Stimulated activated CD4-positive, alpha-beta T cell treated with anti-CD3 and anti-CD28 coated beads, Interleukin-15, amount 100 ng/mL, for 1 hour (primary cell): ENCODE measurements at places on chromosomes 11 and 22.

DNA sequence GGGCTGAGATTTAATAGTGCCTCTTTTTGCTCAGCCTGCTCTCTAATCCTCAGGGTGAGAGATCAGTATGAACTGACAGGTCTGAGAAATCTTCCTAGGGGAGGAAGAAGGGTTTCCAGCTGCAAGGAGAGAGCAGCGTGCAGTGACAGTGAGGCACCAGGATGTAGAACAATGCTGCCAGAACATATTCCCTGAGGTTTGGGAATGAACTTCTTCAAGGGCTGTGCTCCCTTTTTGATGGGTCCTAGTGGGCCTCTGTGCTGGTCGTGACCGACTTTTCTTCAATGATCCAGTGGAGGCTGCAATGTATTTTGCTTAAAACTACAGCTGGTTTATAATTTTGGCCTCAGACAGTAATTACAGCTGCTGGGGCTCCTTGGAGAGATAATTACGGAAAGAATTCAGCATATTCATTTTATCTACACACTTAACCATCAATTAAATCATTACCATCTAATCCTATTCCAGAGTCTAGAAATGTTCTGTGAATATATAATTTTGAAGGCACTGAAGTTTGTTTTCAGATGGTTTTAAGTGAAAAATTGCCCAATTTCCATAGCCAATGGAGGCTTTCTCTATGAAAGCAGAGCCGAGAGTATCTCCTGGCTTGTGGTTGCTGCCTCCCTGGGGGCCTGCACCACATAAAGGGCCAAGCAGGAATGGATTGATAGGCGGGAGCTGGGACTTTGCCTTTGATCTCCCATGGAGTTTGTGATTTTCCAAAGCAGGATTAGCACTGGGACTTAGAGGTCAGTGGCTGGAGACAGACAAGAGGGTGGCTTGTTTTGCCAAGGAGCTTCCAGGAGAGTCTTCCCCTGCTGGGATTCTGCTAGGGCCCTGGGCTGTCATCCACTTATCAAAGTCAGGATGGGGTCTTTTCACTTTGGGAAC, 41.0 kb upstream of the OLFML1 start:
- no peak for DNase-seq

DNA sequence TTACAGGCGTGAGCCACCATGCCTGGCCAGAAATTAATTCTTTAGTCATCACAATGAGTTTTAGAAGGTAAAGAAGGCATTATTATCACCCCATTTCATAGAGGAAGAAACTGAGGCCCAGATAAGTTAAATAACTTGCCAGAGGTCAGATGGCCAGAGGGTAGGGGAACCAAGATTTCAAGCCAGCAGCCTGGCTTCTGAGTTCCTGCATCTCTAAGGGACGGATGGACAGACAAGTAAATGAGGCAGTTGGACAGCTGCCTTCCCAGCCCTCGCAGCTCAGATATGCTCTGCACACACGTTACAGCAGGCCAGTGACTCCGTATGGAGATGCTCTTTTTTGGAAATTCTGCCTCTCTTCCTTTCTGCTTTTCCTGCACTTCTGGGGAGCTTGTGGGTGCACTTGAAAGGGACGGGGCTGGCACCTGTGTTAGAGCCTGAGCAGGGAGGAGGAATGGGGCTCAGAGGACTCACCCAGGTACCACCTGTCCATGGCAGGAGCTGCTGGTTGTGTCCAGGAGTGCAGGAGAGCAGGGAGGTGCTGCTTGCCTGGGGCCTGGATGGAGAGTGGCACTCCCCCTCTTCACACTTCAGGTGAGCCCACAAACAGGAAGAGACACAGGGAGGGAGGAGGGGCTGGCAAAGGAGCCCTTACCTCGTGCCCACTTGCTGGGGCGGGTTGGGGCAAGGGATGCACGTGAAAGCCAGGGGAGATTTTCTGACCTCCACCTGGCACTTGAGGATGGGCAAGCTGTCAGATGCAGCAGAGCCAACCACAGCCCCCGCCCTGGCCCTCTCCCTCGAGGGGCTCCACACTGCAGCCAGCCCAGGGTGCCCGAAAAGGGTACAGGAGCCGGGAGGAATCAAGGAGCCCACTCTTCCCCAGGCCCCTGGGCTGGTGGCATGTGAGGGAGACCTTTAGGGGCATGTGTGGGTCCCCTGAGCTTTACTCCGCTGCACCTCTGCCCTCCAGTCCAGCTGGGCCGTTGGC, 3.3 kb upstream of the FXYD2 start:
- DNase-seq = no peak

- no peak for DNase-seq
These were observed 435 bp upstream of the TAF6L start for GRCh38 chr11:62770778-62771143.

GRCh38 chr22:44289414-44290171, 23.2 kb downstream of the SHISAL1 start:
- DNase-seq = no peak

DNA sequence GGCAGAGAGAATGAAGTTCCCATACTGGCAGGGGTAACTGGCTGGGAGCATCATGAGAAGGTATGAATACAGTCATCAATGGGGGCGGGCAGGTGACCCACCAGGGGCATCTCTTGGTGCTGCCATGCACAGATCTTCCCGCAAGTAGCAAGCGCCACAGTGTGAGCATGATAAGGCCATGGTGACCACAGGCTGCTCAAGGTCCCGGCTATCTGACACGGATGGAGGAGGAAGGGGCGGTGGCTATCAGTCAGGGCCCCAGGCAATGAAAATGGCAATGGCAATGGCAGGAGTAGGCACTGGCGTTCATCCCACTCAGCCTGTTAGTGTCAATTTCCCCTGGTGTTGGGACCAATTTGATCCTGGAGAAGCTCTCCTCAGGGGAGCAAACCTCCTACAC, 21.6 kb downstream of the ASCL2 start:
- DNase-seq = no peak

DNA sequence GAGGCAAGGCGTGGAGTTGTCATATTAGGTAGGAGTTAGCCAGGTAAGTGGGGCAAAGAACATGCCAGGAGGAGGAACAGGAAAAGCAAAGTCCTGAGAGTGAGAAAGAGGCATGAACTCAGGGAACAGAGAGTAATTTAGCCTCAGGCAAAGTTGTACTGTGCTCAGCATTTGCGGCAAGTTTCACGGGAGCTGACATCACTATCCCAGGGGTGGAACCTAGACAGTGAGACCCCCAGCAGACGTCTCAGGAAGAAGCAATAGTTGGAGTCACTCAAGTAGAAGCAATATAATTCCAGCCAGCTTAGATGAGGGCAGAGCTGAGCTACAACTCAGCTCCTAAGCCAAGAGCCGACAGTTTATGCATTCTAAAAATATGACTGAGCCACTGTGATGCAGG, 426.0 kb upstream of the ISX start:
- no peak for DNase-seq

DNA sequence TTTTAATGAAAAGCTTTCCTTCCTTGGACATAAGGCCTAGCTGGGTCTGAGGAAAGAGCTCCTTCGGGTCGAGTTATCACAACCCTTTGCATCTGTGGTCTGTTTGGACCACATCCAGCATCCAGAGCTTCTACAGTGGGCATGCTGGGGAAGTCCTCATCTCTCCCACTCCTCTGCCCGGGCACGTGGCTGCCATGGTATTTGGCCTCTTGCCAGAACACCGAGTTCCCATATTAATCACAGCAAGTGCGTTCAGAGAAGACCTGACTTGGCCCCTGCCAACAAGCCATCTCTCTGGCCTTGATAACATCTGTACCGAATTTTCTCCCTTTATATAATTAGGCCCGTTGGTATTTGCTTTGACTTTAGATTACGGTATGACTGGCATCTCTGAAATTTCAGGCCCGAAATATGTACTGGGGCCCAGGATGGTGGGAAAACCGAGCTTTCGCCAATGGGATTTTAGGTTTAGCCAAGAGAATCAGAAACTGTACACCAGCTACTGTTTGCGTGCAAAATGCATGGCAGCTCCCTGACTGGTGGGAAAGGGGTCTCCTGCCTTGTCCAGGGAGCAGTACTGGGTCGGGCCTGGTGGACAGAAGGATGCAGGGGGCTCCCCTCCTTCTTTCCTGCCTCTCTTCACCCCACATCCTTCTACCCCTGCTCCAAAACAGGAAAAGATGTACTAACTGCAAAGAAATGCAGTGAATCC, 90.0 kb downstream of the MICAL2 start:
- no peak for DNase-seq

- DNase-seq = no peak
These were observed 138.1 kb downstream of the PGR start for GRCh38 chr11:100991541-100991940.

GRCh38 chr11:117877120-117877784, 794 bp upstream of the FXYD6 start:
- DNase-seq = no peak

GRCh38 chr11:110977661-110978060, 265.4 kb upstream of the ARHGAP20 start:
- no peak for DNase-seq

DNA sequence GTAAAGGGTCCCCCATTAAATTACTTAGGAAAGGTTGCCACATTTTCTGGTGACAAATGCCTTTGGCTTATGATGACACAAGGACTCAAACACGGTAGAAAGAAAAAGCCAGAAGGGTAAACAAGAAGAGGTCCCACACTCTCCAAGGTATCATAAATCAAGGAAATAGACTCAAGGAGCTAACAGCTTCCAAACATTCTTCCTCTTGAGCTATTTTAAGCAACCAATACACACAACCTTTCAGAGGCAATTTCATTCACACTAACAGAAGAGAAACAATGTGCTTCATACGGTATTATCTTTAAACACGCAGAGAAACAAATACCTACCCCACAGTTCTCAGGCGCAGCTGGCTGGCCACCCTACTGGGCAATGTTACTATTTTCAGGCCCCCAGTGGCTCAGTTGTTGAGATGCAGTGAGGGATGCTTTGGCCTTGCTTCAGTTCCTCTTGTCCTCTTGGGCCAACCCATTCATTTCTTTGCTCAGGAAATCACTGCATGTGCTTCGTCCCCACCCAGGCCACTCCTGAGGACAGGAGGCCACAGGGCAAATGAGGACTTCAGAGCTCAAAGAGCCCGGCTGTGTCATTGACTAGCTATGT, 15.8 kb downstream of the ABTB2 start:
- no peak for DNase-seq

GRCh38 chr22:48234011-48234410, 1471.6 kb downstream of the TBC1D22A start:
- DNase-seq = no peak

DNA sequence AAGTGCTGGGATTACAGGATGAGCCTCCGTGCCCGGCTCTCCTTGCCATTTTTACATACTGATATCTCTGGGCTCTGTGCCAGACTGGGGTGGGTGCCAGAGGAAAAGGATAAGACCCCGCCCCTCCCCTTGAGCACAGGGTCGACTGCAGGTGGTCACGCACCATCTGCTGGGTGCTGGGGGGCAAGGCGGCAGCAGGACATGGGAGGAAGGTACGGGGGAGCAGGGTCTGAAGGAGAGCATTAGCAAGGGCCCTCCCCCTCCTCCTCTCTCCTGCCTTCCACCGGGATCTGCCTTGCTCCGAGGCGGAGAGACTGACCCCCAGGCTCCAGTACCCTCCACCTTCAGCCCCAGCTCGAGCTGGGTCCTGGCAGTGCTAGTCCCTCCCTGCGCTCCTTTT, 9.7 kb upstream of the PGA3 start:
- no peak for DNase-seq

GRCh38 chr22:27983361-27983791, 64.3 kb upstream of the PITPNB start:
- DNase-seq = no peak

- no peak for DNase-seq
These were observed 14.3 kb downstream of the ATP5MG start for GRCh38 chr11:118415739-118416068.

- DNase-seq = no peak
These were observed 65.2 kb downstream of the CD82 start for GRCh38 chr11:44630511-44631210.

DNA sequence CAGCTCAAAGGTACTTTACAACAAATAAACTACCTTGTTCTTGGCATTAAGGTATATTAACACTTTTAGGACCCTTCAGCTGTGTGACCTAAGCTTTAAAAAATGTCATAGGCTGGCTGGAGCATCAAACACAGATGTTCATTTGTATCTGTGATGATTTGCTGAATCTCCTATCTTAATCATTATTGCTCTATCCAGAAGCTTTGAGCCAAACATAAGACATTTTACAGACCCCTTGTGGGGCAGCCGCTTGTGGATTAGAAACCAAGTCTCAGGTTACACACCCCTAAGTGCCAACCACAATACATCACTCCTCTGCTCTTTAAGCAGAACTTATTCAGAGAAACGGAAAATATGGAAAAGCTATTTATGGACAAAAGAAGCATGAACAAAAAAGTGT, 394.2 kb upstream of the CCDC90B start:
- DNase-seq = no peak

DNA sequence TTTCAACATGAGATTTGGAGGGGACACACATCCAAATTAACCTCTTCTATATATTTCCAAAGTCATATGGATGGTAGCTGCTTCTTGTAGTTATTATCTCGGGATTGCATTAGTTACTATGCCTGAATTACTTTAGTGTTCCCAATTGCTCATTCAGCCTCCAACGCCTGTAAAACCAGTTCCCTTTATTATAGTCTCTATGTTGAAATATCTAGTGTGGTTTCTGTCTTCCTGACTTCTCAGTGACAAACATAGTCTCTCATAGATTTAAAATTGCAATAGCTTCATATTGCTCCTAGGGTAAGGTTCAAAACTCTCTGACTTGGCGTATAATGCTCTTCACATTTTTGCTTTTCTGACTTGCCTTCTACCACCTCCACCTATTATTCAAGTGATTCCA, 366.4 kb downstream of the CASP12 start:
- no peak for DNase-seq

GRCh38 chr22:25928038-25928437, 186.1 kb downstream of the MYO18B start:
- DNase-seq = no peak

DNA sequence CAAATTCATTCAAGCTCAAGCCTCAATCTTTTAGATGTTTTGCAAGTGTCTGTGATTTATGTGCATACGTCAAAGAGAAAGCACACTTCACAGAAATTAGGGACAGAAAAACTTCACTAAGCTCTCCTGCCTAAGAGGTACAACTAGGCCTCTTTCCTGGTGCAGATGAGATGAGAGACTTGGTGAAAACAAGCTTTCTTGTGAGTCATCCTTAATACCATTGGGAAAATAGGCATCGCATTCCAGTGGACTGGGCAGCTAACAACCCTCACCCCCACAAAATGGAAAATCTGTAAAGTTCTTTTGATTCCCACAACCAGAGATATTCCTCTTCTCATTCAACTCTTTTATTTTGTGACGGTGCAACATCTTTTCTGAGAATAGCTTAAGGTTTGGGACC, 1110.4 kb upstream of the CCDC90B start:
- no peak for DNase-seq
